Thoracic aorta (tissue), 2 donors: ENCODE measurements at places on chromosomes 5 and 9. TPM values are rescaled to one million over a fixed set of nuclear protein-coding genes. Genes with fewer than 3 reads are reported as not detected.

- no peak for DNase-seq
Observed at GRCh38 chr5:137733006-137733405, 2.9 kb downstream of the KLHL3 start.

DNA sequence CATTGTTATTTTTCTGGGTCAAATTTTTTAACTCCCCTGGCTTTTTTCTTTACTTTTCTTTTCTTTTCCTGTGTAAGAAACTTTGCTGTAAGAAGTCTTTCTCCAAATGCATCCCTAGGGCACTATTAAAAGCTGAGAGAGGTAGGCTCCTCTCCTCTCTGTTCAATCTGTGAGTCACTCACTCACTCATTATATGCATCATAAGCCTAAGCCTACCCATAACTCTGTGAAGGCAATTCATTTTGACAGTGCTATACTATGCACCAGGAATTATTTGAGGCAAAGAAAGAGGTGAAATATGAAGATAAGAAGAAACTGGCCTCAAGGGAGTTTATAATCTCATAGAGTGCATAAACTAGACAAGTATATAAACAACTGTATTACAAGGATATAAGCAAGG is 67.9 kb upstream of the PRR16 start:
- DNase-seq, result no peak

LHX6 gene
- total RNA-seq, result 5.0 TPM

CD74 gene
- total RNA-seq, result 1,048 TPM

TLR4 gene
- 78.2 TPM for total RNA-seq

GRCh38 chr5:64140018-64140417 is 25.6 kb upstream of the RNF180 start:
- DNase-seq, result no peak

- DNase-seq, result no peak
Observed at GRCh38 chr5:1789834-1790471, 9.7 kb downstream of the MRPL36 start.

- no peak for DNase-seq
Observed at GRCh38 chr5:142939006-142939405, 168.8 kb downstream of the ARHGAP26 start.

- DNase-seq, result no peak
Observed at GRCh38 chr5:125199968-125200865, 453.8 kb upstream of the ZNF608 start.

- DNase-seq, result no peak
Observed at GRCh38 chr5:88244686-88245085, 24.0 kb downstream of the TMEM161B start.

DNA sequence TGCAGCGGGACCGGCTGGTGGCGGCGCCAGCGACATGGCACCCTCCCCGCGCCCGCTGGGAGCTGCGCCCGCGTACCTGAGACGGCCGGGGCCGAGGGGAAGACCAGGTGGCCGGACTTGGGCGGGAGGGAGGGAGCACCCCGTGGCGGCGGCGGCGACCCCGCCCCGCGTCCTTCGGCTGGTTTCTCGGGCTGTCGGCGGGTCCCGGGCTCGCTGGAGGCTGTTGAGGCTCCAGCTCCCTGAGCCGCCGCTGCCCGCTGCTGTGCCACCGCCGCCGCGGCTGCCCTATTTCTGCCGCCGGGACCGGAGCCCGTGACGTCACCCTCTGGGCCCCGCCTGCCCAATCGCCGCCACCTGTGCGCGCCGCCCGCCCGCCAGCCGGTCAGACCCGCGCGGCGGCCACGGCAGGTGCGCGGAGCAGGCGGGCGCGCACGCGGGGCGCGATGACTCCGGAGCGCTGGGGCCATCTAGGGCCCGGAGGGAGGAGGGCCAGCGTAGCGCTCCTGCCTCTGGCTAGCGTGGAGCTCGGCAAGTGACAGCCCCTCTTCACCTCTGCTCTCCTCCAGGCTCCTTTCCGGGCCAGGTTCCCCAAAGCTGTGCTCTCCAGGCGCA is at the start of gene FSTL4:
Gene FSTL4, minus strand, starts transcription at position 293 of the 612 bp plus-strand sequence.
- no peak for DNase-seq

DNA sequence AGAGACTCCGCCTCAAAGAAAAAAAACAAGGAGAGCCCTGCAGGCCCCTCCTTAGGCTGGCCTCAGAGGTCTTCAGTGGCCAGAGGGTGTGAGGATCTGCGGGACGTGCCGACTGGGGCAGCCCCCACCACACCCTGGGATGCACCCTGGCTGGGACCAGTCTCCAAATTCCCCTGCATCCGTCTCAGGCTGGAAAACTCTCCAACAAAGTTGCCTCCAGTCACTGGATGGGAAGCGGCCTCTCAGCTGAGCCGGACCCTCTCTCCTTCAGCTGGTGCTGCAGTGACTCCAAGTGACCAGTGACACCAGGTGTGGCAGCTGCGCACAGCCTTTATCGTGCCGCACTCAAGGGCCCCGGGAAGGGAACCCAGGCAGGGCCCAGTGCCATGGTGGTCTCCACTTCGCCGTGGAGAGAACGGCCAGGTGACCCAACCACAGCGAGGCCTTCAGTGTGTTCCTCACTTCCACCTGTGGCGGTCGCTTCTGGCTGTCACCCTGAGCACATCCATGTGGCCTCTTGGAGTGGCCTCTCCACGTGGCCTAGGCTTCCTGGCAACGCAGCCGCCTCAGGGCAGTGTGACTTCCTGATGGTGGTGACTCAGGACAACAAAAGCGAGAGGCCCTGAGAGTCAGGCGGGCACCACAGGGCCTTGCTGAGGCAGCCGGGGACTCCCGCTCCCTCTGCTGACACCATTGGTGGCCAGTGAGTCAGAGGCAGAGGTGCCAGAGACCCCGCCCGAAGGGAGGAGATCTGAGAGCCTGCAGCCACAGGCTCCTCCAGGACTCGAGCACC is 19.3 kb upstream of the CAMSAP1 start:
- no peak for DNase-seq

- DNase-seq, result no peak
Observed at GRCh38 chr5:31193591-31194467, at the start of gene CDH6. Gene CDH6, plus strand, starts transcription at chr5:31193686. Its CDS starts 73,788 bp downstream, at chr5:31267474.

LRRC8A gene
- total RNA-seq, result 161 TPM

DNA sequence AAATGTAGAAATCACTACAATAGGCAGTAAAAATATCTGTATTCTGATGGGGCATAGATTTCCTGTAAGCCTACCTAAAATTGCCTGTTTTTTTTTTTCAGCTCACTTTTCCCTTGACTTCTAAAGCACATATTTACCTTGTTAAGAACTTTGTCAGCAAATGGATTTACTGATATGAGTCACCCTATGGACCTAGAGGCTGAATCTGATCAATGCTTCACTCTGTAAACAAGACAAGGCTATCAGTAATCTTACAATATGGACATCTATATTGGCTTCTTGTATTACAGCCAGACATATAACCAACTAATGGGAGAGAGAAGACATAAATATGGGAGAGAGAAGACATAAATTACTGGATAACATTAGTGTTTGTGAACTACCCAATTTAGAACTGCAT is 792.7 kb upstream of the CHD1 start:
- DNase-seq, result no peak

WDR38 gene
- total RNA-seq, result not detected

DNA sequence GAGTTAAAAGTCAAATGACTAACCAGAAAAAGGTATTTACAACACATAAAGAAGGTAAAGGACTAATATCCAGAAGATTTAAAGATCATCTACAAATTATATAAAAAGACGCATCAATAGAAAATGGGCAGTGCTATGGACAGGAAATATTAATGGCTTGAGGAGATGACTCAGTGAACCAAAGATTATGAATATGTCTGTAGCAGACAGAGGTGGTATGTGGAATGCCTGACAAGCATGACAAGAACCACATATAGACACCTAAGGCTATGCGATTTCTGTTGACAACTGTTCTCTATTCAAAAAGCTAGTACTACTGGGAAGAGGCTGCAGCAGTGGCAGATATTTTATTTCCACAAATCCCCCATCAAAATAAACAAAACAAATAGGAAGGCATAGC is 177.0 kb upstream of the SH3GL2 start:
- no peak for DNase-seq

RNF183 gene
- not detected for total RNA-seq

DNA sequence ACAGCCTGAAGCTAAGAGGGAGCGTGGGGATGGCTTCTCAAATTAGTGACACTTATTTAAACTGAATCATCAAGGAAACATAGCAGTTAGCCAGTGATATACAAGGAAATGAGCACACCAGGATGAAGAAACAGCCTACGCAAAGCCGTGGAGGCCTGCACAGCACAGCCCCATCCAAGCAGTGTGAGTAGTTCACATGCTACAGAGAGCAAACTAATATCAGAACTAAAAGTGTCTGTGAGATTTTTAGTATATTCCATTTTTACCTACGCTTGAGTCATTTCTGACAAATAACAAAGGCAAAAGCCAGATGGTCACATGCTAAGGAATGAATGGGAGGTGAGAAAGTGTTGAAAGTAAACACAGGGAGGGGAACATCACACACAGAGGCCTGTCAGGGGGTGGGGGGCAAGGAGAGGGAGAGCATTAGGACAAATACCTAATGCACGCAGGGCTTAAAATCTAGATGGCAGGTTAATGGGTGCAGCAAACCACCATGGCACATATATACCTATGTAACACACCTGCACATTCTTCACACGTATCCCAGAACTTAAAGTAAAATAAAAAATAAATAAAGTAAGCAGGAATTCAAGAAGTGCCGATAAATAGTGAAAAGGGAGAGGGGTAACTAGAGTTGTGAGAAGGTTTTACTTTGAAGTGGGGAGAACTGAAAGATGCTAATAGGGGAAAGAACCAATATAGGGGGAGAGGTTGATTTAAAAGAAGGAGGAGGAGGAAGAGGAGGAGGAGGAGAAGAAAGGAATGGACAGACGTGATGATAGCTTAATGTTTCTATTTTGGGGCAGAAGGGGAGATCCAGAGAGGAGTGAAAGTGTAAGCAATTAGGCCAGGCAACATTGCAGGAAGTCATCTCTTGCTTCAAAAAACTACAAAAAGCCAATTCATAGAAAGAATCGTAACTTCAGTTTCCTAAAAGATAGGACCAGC is 100.9 kb upstream of the PTGER4 start:
- no peak for DNase-seq

DNA sequence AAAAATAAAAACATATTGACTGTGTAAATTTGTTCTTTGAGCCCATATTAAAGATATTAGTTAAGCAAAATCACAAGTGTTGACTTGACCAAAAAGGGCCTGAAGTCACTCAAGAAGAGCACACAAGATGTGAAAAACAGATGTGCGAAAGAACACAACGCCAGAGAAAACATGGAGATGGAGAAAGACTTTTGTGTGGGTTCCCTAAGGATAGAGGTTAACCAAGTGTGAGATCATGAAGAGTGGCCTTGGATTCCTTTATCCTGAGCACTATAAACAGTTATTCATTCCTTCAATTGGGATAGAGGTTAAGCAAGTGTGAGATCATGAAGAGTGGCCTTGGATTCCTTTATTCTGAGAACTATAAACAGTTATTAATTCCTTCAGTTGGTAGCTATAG is 361.8 kb downstream of the CDH18 start:
- DNase-seq, result no peak

DNA sequence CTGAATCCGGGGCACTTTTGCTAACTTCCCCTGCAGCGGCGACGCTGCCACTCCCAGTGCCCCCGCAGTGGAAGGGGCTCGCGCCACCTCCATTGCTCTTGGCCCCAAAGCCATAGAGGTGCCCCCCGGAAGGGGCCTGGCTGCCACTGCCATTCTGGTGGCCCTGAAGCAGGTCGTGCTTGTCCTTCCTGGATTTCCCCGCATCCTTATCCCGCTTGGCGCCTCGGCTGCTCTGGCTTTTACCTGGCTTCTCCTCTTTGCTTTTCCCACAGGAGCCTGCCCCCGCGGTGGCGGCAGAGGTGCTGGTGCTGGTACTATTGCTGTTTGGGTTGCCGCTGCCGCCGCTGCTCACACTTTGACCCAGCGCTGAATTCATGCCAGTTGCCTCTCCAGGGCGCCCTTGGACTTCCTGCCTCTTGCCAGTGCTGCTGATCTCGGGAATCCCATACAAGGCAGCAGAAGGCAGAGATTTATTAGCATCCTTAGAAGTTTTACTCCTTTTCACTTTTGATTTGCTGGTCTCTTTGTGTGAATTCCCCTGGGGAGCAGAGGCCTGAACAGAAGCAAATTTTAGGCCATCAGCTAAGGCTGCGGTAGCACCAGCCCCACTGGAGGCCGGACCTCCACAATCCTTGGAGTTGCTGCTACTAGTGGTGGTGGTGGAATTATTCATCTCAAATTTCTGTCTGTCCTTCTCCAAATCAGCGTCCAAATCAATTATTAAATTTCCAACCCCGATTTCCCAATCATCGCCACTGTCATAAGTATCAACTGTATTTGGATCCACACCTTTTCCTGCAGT is 2.1 kb downstream of the ZNF608 start:
- no peak for DNase-seq

DNA sequence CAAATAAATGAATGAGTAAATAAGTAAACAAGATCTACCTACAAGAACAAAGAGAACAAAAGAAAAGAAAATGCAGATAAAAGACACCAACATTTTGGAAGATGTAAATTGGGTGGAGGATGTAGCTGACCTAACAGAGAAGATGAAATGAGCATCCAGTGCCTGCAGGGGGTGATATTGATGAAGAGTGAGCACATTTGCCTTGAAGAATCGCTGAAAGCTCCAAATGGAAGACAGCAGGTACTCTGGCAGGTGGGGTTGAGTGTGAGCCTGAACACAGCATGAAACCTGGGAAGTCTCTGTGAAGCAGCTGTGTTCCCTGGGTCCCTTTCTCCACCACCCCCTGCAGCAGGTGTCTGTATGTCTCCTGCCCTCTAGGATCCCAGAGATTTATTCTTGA is 125.6 kb downstream of the NXNL2 start:
- no peak for DNase-seq

- DNase-seq, result no peak
Observed at GRCh38 chr9:113538701-113539430, 75.3 kb downstream of the RGS3 start.

- DNase-seq, result no peak
Observed at GRCh38 chr5:72463449-72464052, 43.7 kb downstream of the ZNF366 start.

- DNase-seq, result no peak
Observed at GRCh38 chr5:103867857-103868598, 305.4 kb upstream of the NUDT12 start.

GRCh38 chr5:125836256-125836655 is 587.0 kb upstream of the GRAMD2B start:
- no peak for DNase-seq

DNA sequence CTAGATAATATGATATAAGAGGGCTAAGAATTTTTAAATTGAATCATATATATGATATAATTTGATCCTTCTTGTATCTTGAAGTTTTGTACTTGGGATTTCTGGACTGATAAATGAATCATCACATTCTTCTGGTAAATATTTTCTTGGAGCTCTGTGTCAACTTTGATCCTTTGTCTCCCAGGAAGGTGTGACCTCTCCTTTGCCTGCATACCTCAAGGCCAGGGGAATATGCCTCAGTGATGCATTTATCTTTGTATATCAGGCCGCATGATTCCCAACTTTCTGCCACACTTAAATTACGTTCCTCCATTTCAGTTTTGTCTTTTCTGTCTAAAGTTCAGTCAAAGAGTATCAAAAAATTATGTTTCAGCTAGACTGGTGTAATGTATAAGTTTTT is 101.2 kb downstream of the NLN start:
- DNase-seq, result no peak

IFNA13 gene
- not detected for total RNA-seq
